Fibroblast of skin of right quadriceps (primary cell): ENCODE measurements at places on chromosomes 5 and 9.

- DNase-seq = no peak
Observed at GRCh38 chr9:128340691-128341434, 536 bp downstream of the SLC27A4 start.

- DNase-seq = no peak
Observed at GRCh38 chr5:176724472-176724871, 77.2 kb downstream of the TSPAN17 start.

DNA sequence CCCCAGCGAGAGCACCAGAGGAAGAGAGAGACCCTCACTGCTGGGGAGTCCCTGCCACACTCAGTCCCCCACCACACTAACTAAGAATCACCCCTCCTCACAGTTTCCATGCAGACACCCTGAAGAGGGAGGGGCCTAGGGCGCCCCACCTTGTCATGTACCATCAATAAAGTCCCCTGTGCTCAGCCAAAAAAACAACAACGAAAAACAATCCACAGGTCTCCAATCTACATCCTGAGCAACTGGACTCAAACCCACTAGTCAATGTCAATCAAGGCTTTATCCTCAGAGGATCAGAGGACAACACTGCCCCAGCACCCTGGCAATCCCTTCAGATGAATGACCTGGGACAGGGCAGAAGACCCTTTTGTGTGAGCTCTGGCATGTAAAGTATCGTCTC, 210.1 kb upstream of the MSX2 start:
- no peak for DNase-seq

DNA sequence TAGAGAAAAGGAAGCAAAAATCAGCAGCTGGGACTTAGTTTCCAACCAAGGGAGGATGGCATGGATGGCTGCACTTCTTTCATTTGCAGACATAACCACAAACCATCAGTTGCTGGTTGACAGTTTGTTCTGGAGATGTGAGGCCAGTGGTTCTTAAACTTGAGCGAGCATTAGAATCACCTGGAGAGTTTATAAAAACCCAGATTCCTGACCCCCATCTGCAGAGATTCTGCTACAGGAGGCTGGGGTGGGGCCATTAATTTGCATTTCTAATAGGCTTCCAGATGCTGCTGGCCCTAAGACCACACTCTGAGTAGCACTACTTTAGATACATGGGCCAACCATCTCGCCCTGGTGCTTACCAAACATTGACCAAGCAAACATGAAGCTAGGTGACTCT, 60.8 kb downstream of the MARCHF3 start:
- DNase-seq = no peak

GRCh38 chr9:2622461-2623287, 1.1 kb downstream of the VLDLR start:
- DNase-seq = peak; percentile 23

- no peak for DNase-seq
Observed at GRCh38 chr5:66232706-66233445, 88.8 kb downstream of the SREK1 start.

GRCh38 chr5:154521756-154522155, 43.7 kb upstream of the HAND1 start:
- no peak for DNase-seq

DNA sequence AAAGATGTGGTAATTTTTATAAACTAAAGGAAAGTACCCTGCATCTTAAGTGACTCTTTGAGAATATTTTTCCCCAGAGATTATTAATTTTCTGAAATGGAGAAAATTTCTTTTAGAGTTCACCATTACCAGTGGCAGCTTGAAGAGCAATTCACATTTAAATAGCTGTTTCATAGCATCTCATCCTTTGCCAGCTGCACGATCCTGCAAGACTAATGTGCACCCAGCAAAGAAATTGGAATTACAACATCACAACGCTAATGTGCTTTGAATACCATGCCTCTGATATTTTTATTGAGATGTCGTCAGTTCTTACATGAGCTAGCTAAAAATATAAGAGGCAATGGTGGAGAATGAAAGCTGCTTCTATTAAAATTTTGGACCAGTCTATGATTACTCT, 423.5 kb downstream of the TAF11L14 start:
- no peak for DNase-seq

- no peak for DNase-seq
Observed at GRCh38 chr5:669842-670395, 23.2 kb downstream of the TPPP start.

GRCh38 chr5:171728686-171729085, 56.9 kb upstream of the SMIM23 start:
- DNase-seq = no peak

- peak; percentile 3 for DNase-seq
Observed at GRCh38 chr9:87464110-87464991, 33.3 kb upstream of the DAPK1 start.

DNA sequence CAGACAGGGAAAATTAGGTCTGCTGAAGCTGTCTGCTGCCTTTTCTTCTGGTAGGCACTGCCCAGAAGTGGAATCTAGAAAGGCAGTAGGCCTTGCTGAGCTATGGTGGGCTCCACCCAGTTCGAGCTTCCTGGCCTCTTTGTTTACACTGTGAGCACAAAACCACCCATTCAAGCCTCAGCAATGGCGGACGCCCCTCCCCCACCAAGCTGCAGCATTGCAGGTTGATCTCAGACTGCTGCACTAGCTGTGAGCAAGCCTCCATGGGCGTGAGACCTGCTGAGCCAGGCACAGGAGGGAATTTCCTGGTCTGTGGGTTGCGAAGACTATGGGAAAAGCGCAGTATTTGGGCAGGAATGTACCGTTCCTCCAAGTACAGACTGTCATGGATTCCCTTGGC, 18.5 kb downstream of the AGTPBP1 start:
- DNase-seq = no peak

DNA sequence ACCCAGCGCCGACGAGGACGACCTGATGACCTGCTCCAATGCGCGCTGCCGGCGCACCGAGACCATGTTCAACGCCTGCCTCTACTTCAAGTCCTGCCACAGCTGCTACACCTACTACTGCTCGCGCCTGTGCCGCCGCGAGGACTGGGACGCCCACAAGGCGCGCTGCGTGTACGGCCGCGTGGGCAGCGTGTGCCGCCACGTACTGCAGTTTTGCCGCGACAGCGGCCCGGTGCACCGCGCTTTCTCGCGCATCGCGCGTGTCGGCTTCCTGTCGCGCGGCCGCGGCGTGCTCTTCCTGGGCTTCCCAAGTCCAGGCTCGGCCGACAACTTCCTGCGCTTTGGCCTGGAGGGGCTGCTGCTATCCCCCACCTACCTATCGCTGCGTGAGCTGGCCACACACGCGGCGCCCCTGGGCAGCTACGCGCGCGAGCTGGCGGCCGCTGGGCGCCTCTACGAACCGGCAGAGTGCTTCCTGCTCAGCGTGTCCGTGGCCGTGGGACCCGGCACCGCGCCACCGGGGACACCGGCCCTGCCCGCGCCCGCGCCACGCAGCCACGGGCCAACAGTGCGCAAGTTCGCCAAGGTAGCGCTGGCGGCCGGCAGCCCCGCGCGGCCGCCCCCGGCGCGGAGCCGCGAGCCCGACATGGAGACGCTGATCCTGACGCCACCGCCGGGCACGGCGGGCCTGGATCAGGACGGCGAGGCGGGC, 2.7 kb upstream of the PHPT1 start:
- no peak for DNase-seq

DNA sequence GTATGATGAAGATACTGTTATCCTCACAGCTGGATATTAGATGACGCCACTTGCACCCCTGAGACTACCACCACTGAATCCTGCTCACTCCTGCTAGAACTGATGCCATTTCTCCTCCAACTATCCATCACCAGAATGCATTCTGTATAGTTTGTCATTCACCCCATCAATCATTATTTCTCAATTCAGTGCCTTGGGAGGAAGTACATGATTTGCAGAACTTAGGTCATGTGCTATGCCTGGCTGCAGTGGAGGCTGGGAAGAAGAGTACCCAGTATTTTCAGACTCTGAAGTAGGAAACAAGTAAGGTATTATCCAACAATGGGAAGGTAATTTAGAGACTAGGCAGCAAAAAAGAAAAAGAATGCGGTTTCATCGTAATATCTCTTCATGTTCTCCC, 26.2 kb upstream of the HSD17B4 start:
- DNase-seq = no peak

DNA sequence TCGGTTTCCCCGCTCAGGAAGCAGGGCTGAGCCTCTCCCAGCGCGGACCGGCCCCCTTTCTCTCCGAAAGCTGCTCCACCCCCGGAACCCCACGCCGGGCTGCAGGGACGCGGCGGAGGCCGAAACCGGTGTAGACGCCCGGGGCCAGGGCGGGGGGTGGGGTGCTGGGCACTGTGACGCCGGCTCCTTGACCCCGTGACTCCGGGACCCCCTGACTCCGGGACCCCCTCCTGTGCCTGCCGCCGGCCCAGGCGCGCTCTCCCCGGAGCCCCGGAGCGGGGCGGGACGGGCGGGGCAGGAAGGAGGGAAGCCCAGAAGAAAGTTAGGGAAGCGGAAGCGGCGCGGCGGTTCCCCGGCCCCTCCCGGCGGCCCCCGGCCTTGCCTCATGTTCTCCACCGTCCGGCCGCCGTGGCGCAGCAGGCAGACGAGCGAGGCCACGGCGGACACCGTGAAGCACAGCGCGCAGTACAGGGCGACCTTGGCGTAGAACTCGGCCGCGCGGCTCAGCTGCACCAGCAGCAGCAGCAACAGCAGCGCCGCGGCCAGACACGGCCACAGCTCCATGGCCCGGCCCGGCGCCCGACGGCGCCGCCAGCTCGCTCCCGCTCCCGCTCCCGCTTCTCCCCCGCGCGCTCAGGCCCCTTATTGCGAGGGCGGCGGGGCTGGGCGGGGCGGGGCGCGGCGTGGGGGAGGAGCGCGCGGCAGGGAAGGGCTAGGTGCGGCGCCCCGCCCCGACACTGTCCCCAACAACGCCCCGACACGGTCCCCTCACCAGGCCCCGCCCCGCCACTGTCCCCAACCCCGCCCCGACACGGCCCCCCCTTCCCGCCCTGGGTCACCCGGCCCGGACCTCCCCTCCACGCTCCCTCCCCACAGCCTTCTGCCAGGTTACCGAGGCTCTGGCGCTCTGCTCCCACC, at the start of gene AGPAT2:
TSS of gene AGPAT2 (minus strand) at position 664 of the 918 bp plus-strand sequence. CDS start at position 564, 100 bp downstream.
- DNase-seq = peak; percentile 30

DNA sequence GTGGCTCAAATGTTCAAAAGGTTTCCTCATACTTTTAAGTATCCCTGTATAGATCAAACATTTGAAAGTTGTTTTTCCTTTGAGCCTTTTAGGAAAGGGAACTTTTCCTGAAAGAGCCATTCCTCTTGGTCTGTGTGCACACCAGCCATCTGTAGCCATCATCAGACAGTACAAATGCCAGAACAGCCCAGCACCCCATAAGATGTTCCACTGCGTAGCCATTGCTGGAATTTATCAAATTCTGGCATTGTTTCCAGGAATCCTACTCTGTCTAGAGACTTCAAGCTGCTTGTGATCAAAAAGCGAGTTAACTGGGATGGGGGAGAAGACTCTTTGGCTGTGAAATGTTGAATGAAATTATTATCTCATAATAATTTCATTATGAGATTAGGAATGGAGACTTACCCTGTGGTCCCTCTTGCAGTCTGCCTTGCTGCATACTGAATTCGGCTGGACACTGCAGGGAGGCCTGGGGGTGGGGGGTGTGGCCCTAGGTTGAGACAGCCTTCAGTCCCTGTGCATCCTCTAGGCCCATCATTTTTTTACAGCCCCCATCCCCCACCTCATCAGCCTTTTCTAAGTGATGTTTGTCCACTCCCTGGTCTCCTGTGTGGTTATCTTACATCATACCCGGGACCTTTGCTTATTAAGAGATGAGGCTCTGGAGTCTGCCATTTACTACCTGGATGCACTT, 99.8 kb downstream of the RALGPS1 start:
- DNase-seq = peak; percentile 66

GRCh38 chr5:38994324-38994927, 79.8 kb downstream of the RICTOR start:
- DNase-seq = peak; percentile 70

DNA sequence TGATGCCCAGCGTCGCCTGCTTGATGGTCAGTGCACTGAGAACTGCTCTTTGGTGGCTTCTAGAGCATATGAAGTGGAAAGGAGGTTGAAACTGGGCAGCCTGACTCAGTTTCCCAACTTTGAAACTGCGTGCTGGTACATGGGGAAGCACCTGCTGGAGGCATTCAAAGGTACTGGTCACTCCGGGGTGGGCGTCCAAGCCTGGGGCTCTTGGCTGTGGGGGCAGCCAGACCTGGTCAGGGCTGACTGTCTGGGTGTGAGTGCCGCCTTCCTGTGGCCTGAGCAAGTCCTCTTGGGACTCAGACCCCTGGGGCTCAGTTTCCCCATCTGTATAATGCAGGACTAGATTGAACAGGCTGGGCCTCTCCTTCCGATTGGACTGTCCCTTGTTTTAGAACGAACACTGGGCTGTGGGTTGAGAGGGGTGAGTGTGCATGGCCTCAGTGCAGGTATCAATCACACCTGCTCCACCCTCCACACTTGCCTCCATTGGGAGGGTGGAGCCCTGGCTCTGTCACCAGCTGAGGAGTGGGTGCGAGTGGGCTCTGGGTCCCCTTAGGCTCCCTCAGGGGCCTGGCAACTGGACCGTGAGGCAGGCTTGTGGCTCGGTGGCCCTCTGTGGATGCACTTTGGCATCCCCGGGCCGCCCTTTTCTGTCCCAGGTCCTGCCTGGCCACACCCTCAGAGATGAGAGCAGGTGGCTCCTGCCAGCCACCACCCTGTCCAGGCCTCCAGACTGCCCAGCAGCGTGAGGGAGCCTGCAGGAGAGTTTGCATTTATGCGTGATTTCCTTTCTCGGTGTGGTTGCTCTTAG, 80.2 kb downstream of the PHF2 start:
- no peak for DNase-seq

DNA sequence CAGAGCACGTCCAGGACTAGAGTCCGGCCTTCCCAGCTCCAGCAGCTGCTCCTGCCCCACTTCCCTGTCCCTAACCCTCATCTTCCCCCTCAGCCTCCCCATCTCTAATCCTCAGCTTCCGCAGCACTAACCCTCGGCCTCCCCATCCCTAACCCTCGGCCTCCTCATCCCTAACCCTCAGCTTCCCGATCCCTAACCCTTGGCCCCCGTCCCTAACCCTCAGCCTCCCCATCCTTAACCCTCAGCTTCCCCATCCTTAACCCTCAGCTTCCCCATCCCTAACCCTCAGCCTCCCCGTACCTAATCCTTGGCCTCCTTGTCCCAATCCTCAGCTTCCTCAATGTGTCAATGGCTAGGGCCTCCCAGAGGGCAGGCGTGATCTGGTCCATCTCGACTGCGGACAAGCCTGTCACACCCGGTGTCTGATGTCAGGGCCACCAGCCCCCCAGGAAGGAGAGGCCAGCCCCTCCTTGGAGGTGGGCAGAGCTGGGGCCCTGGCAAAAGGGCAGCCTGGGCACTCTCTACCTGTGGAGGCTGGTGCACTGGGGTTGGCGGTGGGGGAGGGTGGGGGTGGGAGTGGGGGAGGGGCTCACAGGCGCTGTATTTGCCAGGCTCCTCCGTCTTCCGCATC, 1.4 kb downstream of the OBP2B start:
- no peak for DNase-seq

- DNase-seq = peak; percentile 45
Observed at GRCh38 chr5:56480705-56481427, 247.7 kb upstream of the ANKRD55 start.

GRCh38 chr9:18549772-18550171, 75.8 kb downstream of the ADAMTSL1 start:
- no peak for DNase-seq

- no peak for DNase-seq
Observed at GRCh38 chr5:169557838-169558237, 25.7 kb upstream of the SPDL1 start.
